DMS79 treated with DMSO at 0.1 percent for 48 hours (cell line): ENCODE measurements at places on chromosomes 7 and 10.

DNA sequence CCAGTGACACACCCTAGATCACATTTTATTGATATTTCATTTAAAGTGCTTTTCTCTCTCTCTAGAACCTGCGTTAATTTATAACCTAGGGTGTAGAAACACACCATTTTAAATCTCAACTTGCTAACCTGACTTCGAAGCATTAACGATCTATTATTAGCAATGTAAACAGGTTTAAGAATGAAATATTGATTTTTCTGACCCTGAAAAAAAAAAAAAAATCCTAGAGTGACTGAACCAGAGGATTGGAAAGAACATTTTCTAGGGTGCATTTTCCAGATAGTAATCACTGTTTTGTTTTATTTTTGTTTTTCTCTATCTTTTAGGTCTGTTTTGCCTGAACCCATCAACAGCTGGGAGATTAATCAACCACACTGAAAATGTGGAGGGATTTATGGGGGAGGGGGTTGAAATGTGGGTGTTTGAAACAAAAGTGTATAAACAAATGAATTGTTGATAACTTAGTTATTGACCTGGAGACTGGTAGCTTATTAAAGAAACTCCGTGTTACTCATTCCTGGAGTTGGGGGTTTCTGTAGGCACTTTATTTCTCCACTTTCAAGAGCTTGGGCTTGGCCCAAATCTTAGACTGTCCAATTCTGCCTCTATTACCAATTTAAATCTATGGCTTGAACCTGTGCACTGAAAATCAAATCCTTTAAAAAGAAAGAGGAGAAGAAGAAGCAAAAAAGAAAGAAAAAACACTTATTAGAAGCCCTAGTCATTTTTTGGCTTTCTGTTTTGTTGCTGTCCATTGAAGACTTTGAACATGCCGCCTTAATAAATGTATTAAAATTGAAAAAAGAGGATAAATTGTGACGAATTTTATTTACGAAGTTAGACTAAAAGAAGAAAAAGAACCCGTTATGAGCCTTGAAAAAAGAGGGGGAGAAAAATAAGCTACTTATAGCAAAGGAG lies 2.8 kb downstream of the HOXA2 start:
- no peak for DNase-seq

GRCh38 chr7:134891262-134891695 lies 95.0 kb upstream of the AGBL3 start:
- peak; percentile 5 for DNase-seq

GRCh38 chr7:19026888-19027287 lies 90.5 kb downstream of the TWIST1 start:
- no peak for DNase-seq

- no peak for DNase-seq
Measured at GRCh38 chr7:7156663-7157062, 25.7 kb upstream of the C1GALT1 start.

DNA sequence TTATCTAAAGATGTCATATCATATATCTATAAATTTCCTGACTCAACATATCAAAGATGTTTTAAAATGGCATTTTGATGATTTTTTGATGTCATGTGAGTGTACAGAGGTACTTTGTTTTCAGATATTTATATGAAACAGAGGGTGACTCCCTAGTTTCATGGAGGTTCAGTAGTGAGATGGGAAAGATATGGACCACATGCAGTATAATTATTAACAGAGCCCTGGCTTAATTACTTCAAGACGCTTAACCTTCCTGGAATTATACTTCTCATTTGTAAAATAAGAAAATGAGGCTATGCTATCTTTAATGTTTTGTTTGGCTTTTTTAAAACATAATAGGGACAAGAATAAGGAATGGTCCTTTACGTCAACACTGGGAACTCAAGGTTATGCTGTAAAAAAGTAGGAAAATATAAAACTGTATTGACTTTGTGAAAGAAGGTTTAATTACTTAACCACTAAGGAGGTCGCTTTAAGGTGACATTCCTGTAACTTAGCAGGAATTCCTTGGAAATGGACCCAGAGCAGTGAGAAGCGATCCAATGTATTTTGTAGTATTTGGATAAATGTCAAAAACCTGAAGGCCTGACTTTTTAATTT lies 821.0 kb upstream of the IGFBP3 start:
- no peak for DNase-seq

DNA sequence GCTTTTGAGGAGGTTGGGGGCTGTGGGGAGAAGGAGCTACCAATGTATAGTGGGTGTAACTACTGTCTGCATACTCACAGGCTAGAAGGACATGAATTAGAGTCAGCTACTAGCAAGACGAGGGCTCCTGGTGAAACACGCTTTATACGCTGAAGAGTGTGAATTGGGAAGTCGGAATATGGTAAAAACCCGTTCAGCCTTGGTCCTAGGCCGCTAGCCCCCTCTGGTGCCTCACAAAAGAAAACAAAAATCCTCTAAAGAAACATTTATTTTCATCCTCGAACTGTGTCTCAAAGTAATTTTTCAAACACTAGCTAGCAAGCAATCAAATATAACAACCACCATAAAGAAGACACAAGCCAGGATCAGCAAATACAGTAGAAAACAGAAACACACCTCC lies 338.1 kb upstream of the SEMA3C start:
- DNase-seq = no peak

DNA sequence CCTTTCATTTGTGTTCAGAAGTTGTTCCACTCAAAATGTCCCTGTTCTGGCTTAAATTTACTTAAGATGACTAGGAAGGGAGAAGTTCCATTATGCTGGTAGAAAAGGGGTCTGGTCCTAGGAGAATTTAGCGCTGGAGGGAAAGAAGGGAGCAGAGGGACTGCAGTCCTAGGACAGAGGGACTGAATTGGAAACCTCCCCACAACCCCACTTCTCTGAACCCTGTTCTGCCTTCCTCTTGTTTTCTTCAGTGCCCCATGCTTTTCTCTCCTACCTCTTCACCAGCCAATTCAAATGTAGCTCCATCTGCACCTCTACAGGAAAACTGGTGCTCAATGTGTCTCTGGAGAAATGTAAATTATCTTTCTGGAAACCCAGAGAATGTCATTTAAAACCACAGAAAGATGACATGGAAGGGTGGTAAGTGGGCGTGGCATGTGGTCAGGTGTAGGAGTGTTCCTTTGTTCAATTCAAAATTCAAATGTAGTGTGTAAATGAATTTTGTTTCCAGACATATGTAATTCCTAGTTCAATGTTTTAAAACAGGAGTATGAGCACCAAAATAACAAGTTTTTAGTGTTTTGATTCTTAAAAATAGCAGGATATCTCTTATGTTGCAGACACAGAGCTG lies 24.0 kb upstream of the RHOBTB1 start:
- DNase-seq = no peak

- no peak for DNase-seq
Measured at GRCh38 chr10:24723386-24723787, 300 bp downstream of the ARHGAP21 start.

- peak; percentile 52 for DNase-seq
Measured at GRCh38 chr7:93055543-93056107, 62.2 kb downstream of the SAMD9 start.

DNA sequence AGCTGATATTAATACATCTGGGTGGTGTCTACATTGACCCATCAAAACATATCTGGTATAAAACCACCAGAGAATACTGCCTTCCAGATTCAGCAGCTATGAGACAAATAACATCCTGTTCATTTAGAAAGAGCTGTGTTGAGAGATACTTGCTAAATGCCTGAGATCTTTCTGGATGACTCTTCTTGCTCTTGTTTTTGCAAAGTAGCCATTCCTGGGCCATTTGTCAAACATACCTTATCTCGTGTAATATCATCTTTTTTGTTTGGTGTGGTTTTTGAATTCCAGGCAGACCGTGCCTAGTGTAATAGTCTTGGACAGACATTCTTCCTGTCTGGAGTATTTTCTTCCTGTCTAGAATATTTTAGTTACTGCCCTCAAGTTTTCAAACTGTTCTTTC lies 74.7 kb upstream of the PRR15 start:
- no peak for DNase-seq
